AG09319 (cell line): ENCODE measurements at places on chromosomes 6 and 20.

DNA sequence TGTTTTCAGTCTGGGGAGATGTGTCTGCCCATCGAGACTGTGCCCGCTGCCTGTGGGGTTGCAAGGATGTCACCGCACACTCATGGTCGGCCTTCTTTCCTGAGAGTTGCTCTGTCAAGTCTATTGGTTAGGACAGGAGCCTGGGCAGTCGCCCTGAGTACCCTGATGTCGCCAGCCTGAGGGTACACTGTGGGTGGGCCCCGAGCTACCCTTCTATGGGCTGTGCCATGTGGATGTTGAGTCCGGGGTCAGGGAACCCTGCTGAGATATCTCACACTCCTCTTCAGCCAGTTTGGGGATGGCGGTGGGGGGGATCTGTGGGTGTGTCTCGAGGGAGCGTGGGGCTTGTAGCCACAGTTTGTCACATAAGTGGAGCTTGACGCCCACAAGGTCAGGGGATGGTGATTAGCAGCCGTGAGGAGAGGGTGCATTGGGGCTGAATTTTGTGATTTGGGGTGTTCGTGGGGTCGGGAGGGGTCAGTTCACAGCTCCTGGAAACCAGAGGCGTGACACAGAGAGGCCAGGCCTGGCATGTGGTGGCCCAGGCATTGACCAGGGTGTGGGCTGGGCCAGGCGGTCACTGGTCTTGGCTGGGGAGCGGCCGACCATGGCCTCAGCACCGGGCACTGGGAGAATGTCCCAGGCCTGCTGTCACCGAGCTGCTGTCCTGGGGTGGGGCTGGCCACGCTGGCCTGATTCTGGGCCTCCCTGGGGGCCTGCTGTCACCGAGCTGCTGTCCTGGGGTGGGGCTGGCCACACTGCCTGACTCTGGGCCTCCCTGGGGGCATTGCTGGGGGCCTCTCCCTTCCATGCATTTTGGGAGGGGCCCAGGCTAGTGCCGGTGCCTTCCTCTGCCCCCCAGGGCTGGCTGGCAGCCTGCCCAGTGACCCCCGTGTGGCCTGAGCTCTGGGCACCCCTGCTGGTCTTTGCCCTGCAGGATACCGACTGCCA lies 1.6 kb upstream of the NPBWR2 start:
- no peak for DNase-seq

DNA sequence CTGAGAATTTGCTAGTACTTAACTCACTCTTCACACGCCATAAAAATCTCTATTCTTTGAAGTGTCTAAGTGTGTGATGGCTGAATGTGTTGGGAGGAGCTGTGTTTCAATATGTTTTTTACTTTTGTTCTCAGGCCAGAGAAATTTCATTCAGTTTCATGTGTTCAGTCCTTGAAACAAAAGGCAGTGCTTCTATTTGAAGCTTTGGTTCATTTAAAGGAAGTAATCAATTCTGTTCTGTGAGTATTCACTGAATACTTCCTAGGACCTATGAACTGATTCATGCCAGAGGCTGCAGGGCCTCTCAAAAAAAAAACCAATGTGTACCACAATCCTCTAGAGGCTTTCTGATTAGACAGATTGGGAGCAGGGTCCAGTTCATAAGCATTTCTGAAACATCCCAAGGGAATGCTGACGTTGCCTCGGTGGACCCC lies 12.4 kb upstream of the F13A1 start:
- DNase-seq = no peak

DNA sequence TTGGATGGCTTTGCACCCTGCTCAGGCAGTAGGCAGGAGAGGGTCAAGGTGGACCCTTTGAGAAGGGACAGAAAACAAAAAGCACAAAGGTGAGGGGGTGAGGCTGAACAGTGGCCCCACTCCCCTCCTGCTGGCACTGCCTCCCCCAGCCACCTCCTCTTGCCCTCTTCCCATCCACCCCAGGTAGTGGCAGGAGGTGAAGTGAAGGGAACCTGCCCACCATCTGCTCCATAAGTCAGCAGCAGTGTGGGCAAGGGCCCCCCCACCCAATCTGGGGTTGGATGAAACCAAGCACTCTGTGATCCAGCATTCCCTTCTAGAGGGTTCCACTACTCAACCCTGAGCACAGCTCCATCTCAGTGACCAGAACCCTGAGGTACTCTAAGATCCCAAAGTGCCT lies 26.1 kb upstream of the SLC22A7 start:
- no peak for DNase-seq

DNA sequence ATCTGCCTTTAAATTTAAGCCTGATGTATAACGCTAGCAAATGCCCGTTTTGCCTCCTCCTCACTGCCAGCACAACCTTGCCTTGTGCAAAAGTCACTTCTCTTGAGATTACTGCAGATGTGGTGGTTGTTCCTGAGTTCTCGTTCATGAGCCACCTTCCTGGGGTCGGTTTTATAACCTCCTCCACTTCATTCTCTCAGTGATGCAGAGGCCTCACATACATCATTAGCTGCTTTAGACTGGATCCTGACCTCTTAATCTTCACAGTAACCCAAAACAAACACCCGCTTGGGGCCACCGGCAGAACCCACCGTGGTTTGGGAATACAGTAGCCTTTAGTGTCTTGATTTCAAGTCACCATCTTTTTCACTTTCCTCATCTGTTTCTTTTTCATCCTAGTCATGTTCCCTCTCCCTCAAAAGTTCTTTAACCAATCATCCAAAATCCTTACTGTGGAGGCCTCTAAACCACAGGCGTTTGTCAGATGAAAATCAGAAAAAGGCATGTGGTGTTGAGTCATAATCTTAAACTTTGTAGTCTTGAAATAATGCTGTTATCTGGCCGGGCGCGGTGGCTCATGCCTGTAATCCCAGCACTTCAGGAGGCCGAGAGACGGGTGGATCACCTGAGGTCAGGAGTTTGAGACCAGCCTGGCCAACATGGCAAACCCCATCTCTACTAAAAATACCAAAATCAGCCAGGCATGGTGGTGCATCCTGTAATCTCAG lies 430.3 kb upstream of the SOX4 start:
- no peak for DNase-seq

DNA sequence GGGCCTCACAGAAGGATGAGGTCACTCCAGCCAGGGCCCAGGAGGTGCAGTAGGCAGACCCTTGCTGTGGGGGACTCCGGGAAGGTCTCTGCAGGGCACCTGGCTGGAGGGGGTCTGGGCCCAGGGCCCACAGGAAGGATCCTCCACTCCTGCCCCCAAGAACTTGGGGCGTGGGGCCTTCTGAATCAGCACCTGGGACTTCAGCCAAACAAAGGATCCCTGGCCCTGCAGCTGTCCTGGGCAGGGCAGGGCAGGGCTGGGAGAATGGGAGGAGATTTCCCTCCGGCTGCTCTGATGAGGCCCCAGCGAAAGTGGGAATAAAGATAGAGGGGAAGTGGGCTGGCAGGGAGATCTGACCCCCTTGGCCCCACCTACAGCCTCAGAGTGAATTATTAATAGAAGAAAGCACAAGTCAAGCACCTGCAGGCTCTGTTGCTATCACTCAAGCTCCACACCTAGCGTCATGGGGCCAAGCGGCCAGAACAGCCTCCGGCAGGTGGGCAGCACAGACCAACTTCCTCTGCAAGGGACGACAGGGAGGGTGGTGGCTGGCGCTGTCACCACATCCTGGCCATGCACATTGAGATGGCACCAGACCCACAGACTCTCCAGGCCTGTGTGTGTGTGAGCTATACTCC lies 61.6 kb upstream of the MRPS10 start:
- no peak for DNase-seq

DNA sequence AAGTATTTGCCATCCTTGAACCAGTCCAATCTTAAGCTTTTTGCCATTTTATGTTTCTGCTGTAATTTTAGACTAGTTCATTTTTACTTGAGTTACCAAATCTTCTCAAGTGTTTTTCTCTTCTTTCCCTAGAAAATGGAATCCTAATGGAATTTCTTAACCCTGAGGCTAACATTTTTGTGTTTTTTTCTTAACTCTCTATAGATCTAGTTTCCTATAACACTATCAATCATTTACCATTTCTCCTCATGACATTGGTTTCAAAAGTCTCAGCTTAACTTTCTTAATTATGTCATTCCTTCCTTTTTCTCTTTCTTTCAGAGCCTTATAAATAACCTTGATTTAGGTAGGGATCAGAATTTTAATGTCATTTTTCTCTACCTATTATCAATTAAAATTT lies 54.8 kb downstream of the SENP6 start:
- DNase-seq = no peak
